ENCODE measurements at places on chromosomes 3 and 15. TPM values are rescaled to one million over a fixed set of nuclear protein-coding genes. Genes with fewer than 3 reads are reported as not detected.

The CD276 gene
- total RNA-seq: 0.31 TPM

DNA sequence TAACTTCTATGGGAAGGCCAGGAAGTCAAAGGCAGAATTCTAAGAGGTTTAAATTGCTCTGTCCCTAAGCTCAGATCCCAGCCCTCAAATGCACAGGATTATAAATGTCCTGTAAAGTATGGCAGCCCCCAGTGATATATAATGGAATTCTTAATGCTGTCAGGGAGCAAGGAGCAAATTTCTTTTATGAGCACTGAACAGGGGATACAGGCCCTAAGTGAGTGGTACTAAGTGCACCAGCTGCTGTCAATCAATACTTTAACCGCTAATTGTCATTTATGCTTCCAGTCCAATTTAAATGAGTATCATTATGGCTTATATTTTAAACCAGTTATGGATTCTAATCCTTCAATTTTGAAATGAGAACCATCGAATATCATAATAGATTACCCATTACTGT, 4.7 kb downstream of the SLC9A9 start:
- no peak for DNase-seq

The IQCF5 gene
- total RNA-seq: not detected

The TICRR gene
- 29.2 TPM for total RNA-seq

All from activated CD8-positive, alpha-beta T cell treated with anti-CD3 and anti-CD28 coated beads for 36 hours (primary cell).